ENCODE measurements at places on chromosomes 6 and 20.

DNA sequence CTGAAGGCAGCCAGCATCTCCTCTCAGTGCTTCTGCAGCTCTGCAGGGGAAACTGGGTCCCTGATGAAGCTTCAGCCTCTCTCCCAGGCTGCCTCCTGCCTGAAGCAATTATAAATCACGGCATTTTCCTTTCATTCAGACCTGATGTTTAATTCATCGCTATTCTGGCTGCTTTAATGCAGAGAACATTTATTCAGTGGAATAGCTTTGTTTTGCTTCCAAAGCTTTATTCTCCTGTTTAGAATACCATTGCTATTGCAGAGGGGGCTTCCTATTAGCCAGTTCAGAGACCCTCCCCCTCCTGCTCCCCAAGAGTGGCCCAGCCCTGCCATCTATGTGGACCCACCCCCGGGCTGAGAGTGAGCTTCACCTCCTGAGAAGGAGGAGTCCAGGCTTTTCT lies 255.6 kb downstream of the LRFN2 start:
- DNase-seq: no peak

DNA sequence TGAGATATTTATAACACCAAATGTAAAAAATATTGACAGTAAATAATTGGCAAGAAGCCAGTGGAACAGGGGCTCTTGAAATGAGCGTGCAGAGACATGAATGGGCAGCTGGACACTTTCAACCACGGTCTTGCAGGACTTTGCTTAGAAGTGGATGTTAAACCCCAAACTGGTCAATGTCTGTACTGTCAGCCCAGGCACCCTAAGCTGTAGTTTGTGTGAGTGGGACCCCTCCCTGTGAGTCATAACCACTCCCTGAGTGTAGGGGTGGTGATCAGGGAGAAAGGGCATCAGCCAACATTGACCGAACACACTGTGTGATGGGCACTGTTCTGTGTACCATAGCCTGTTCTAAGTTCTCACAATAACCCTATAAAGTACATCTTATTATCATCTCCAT lies 108.6 kb downstream of the FIG4 start:
- no peak for DNase-seq

- DNase-seq: no peak
Observed at GRCh38 chr6:75991941-75992340, 80.5 kb downstream of the IMPG1 start.

DNA sequence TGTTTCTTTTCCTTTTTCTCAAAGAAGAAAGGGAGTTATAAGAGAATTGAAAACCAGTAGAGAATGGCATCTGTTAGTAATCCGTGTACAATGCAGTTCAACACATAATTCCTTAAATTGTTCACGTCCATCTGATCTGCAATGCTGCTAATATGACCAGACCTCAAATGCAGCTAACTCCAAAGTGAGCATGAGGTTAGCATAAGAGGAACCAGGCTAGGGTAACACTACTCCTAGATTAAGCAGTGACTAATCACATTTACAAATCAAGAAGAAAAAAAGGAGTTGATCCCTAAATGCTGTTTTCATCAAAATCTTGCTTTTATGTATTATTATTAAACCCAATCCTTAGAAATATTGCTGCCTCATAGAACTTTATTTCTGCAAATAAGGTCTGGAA lies 432.7 kb upstream of the ARID1B start:
- DNase-seq: no peak

DNA sequence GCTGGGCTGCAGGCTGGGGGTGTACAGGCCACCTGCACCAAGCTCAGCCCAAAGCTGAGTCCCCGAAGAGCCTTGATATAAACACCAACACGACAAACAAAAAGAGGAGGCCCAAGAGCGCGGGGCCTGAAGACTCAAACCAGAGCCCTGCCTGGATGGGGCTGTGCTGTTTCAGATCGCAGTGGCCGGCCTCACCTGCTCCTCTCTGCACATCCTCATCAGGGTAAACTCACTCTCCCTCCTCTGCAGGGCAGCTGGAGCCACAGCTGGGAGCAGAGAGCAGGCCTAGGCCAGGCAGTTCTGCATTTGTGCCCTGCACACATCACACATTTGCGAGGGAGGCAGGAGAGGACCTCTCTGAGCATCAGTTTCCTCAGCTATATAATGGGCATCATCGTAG lies 3.7 kb upstream of the RBM38 start:
- DNase-seq: no peak
